Stimulated activated CD8-positive, alpha-beta memory T cell treated with anti-CD3 and anti-CD28 coated beads, Interleukin-7, amount 100 ng/mL, for 48 hours (primary cell): ENCODE measurements at places on chromosomes 3 and 15.
A peak's percentile ranks its signal among the peaks of the same experiment; 100 is the strongest.

GRCh38 chr15:52005748-52006701 lies 13.0 kb upstream of the MAPK6 start:
- DNase-seq: no peak

DNA sequence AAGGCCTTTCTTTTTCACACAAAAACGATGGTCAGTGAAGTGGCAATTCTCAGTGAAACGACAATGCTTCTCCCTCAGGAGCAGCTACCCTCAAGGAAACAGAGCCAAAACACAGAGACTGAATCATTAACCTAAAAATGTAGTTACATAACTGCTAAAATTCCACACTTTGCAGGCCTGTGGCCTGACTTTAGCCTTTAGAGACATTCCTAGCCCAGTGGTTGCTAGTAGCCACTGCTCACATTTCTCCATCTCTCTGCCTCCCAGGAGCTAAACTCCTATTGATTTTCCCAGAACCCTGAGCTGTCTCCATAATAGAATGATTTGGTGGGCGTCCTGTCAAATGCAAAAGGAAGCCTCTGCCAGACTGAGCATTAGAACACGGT lies 630.1 kb upstream of the KCNMB2 start:
- DNase-seq: no peak

- no peak for DNase-seq
Measured at GRCh38 chr3:50633230-50633790, 16.4 kb downstream of the MAPKAPK3 start.

GRCh38 chr3:128851601-128852000 lies 27.8 kb upstream of the ACAD9 start:
- no peak for DNase-seq

- peak; percentile 34 for DNase-seq
Measured at GRCh38 chr15:92521624-92522008, 127.9 kb downstream of the ST8SIA2 start.

DNA sequence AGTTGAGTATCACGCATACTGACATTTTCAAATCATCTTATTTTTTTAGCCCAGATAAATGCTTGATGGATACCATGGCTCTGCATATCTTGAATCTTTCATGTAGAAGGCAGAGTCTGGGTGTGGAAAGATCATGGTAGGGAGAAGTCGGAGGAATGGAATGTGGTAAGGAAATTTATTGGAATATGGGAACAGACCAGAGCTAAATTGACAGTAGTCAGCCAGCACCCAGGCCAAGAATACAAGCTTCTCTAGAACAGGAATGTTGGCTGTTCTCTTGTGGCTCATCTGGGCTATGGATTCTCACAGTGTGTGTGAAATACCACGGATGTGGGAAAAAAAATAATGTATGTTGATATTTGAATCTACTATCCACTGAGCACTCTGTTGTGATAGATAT lies 305.7 kb upstream of the COL8A1 start:
- no peak for DNase-seq

DNA sequence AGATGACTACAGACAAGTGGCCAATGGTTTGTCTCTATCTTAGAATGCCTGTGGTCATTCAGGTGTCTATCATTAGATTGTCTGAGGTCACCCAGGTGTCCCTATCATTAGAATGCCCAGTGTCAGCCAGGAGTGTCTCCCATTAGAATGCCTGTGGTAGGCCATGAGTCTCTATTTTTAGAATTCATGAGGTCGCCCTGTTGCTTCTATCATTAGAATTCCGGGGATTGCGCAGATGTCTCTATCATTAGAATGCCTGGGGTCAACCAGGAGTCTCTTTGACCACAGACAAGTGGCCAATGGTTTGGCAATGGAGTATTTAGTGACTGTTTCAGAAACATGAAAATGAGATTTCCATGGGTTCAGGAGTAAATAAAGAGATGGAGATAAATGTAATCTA lies 7.6 kb downstream of the RTP2 start:
- no peak for DNase-seq

GRCh38 chr3:113531826-113532697 lies at the start of gene SIDT1:
Gene SIDT1 (plus strand): TSS chr3:113532555. CDS start chr3:113533022, 467 bp downstream.
- DNase-seq: no peak

- DNase-seq: no peak
Measured at GRCh38 chr3:17494117-17494809, 248.2 kb downstream of the TBC1D5 start.

GRCh38 chr15:25730918-25731317 lies 132.2 kb downstream of the ATP10A start:
- no peak for DNase-seq

DNA sequence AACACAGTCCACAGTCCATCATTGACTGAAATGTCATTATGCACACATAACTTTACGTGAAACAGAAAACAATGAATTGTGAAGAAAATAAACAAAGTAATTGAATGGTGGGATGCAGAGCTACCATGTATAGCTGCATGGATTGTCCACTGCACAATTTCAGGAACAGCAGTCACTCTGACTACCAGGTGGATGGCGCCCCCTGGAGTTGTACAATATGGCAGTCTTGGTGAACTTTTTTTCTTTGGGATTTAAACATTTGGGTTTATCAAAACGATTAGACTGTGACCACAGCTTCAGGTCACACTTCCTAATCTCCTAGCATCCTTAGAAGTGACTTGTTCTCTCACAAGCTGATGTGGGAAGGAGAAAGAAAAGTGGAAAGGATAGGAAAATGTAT lies 48.9 kb upstream of the TCF12 start:
- no peak for DNase-seq
